ENCODE measurements at places on chromosomes 3 and 15.
A peak's percentile ranks its signal among the peaks of the same experiment; 100 is the strongest.

DNA sequence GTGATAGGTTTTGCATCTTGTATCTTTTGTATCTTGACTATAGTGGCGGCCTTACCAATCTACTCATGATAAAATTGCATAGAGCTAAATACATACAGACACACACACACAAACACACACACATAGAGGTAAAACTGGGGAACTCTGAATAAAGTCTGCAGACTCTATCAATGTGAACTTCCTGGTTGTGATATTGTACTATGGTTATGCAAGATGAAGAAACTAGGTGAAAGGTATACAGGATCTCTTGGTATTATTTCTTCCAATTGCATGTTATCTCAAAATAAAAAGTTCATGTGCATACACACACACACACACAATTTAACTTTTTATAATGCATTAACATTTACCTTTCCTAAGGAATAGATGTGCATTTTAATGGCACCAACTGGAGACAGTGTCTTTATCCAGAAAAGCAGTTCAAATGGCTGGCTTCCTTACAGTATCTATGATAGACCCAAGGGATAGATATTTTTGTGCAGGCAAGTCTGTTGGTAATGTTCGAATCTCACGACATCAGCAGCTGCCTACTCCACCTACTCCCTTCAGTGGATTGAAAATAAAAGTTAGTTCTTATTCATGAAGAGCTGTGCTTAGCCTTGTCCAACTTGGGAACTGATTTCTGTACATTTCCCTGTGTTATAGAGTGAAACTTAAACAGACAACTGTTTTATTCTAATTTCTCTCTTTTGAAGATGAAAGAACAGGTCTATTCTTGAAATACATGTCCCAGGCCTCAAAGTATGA, 46.9 kb upstream of the SPRED1 start:
- no peak for DNase-seq
- no peaks in the 10 kb centered on the region for H3K27me3 ChIP-seq
- H3K4me3 ChIP-seq: no peak overlapping the region
- H3K27ac ChIP-seq: no peak overlapping the region

GRCh38 chr3:122962149-122962548, 65.4 kb downstream of the SEMA5B start:
- no peaks in the 10 kb centered on the region for H3K36me3 ChIP-seq
- DNase-seq: no peak
- peaks cover 14% of the 10 kb centered on the region for H3K4me1 ChIP-seq
- H3K27me3 ChIP-seq: no peaks in the 10 kb centered on the region
- no peak overlapping the region for H3K27ac ChIP-seq

DNA sequence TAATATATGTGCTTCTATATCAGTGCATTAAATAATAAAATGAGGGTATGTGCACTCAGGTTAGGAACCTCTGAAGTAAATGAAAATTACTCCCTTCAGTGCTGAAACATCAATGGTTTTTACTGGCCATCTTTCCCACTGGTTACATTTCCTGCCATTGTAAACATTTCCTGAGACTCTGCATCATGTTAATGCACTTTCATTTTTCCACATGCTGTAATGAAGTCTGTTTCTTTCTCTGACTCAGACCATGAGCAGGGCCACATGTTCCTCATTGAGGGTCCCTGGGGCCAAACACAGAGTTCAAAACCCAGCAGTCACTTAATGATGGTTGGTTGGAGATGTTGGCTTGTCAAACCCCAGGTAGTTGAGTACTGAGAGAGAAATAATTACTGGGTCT, 15.3 kb downstream of the FAM3D start:
- H3K36me3 ChIP-seq: no peaks in the 10 kb centered on the region
- no peaks in the 10 kb centered on the region for H3K4me1 ChIP-seq
- no peak for DNase-seq
- no peak overlapping the region for H3K27ac ChIP-seq

GRCh38 chr3:142366434-142366833, 81.4 kb downstream of the XRN1 start:
- H3K27ac ChIP-seq: no peak overlapping the region
- H3K4me3 ChIP-seq: no peak overlapping the region
- H3K27me3 ChIP-seq: no peaks in the 10 kb centered on the region

GRCh38 chr3:30750967-30751366, 143.5 kb downstream of the GADL1 start:
- H3K27me3 ChIP-seq: no peaks in the 10 kb centered on the region
- no peak overlapping the region for H3K4me3 ChIP-seq

GRCh38 chr3:116040152-116040551, 405.1 kb downstream of the LSAMP start:
- H3K4me3 ChIP-seq: no peak overlapping the region
- H3K36me3 ChIP-seq: no peaks in the 10 kb centered on the region
- no peak overlapping the region for H3K27ac ChIP-seq
- H3K4me1 ChIP-seq: no peaks in the 10 kb centered on the region
- no peaks in the 10 kb centered on the region for H3K27me3 ChIP-seq

GRCh38 chr3:170010498-170010897, 27.3 kb upstream of the GPR160 start:
- H3K27ac ChIP-seq: no peak overlapping the region
- H3K36me3 ChIP-seq: no peaks in the 10 kb centered on the region
- H3K27me3 ChIP-seq: no peaks in the 10 kb centered on the region
- no peak overlapping the region for H3K4me3 ChIP-seq
- DNase-seq: no peak

DNA sequence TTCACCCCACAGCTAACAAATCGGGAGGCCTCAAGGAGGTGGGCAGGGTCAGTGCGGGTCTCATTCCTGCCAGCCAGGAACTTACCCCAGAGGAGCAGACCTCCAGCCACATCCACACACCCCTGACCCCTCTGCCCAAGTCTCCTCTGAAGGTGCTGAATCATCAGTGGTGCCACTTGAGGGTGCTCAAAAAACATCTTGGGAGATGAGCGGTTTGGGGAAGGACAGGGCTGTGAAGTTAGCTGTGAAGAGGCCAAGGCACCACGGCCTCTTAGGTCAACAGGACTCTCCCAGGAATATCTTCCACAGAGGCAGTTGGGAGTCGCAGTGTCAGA, 1.2 kb downstream of the DAPK2 start:
- H3K4me3 ChIP-seq: peak overlapping the region; percentile 78
- H3K4me1 ChIP-seq: peaks cover 40% of the 10 kb centered on the region
- H3K27me3 ChIP-seq: no peaks in the 10 kb centered on the region
- DNase-seq: peak; percentile 26

- no peaks in the 10 kb centered on the region for H3K36me3 ChIP-seq
- H3K4me1 ChIP-seq: no peaks in the 10 kb centered on the region
- no peak overlapping the region for H3K4me3 ChIP-seq
- H3K27me3 ChIP-seq: no peaks in the 10 kb centered on the region
Measured at GRCh38 chr3:164332831-164333802, 745.2 kb downstream of the SI start.

DNA sequence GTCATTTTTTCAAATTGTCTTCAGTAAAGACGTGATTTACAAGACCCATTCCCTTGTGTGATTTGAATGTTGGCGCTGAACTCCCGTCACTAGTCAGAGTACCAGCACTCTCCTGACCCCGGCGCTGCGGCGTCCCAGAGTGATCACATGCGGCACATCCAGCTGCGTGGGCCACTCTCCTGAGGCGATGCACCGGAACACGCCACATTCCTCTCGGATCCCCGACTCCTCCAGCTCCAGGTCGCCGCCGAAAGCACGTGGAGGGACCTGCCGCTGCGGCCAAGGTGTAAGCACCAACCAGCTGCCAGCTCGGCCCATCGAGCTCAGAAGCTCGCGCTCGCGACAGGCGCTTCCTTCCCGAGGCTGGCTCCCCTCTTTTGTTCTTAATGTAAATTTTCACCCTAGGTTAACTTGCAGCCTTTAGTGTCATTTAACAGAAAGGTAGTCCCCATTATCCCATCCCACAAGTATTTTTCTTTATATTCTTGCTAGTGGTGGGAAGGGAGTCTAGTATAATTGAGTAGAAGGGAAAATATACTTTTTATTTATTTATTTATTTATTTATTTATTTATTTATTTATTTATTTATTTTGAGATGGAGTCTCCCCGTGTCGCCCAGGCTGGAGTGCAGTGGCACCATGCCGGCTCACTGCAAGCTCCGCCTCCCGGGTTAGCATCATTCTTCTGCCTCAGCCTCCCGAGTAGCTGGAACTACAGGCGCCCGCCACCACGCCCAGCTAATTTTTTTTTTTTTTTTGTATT, 61.7 kb upstream of the VGLL3 start:
- H3K4me1 ChIP-seq: no peaks in the 10 kb centered on the region
- H3K27ac ChIP-seq: no peak overlapping the region

DNA sequence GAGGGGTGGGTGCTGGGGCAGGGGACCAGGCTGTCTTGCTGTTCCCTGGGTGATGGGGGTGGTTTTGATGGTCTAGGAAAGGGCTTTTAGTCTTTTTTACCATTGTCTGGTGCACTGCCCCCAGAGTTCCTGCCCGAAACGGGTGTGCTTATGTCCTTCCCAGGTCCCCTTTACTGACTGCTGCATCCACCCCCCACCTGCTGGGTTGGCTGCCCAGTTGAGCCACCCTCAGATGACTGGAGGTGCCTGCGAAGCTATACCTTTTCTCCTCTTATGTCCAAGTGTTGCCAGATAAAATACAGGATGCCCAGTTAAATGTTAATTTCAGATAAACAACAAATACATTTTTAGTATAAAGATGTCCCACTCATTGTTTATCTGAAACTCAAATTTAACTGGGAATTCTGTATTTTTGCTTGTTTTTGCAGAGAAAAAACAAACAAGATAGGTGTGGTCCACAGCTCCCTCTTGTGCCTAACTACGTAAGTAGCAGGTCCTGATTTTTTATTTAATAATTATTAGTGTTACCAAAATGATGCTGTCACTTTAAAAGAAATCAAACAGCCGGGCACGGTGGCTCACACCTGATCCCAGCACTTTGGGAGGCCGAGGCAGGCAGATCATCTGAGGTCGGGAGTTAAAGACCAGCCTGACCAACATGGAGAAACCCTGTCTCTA, 6.1 kb upstream of the RPP14 start:
- no peak overlapping the region for H3K27ac ChIP-seq
- H3K4me1 ChIP-seq: no peaks in the 10 kb centered on the region
- H3K27me3 ChIP-seq: no peaks in the 10 kb centered on the region
- H3K4me3 ChIP-seq: no peak overlapping the region

DNA sequence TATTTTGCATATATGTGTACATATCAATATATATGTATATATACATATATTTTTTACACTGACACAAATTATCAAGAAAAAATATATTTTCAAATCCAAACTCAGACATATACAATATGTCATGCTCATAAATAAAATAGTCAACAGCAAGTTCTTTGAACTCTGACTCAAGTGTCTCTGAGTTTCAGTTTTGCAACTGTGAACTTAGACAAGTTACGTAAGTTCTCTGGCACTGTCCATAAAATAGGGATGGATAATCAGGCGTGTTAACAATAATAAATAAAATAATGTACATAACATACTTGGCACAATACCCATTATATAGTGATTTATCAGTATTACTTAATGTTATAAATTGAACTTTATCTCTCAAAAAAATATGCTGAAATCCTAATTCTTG, 12.1 kb upstream of the XRN1 start:
- H3K36me3 ChIP-seq: peaks cover 41% of the 10 kb centered on the region
- no peak overlapping the region for H3K4me3 ChIP-seq
- H3K27me3 ChIP-seq: no peaks in the 10 kb centered on the region
- no peak for DNase-seq

GRCh38 chr3:5007873-5008272, 28.6 kb downstream of the BHLHE40 start:
- no peak overlapping the region for H3K4me3 ChIP-seq
- H3K4me1 ChIP-seq: peaks cover 17% of the 10 kb centered on the region
- no peaks in the 10 kb centered on the region for H3K27me3 ChIP-seq
- DNase-seq: no peak
- H3K36me3 ChIP-seq: no peaks in the 10 kb centered on the region
- H3K27ac ChIP-seq: no peak overlapping the region

- no peaks in the 10 kb centered on the region for H3K27me3 ChIP-seq
- no peaks in the 10 kb centered on the region for H3K4me1 ChIP-seq
- H3K4me3 ChIP-seq: no peak overlapping the region
- no peak overlapping the region for H3K27ac ChIP-seq
- H3K36me3 ChIP-seq: no peaks in the 10 kb centered on the region
- no peak for DNase-seq
Measured at GRCh38 chr3:3586843-3587646, 212.2 kb upstream of the LRRN1 start.

DNA sequence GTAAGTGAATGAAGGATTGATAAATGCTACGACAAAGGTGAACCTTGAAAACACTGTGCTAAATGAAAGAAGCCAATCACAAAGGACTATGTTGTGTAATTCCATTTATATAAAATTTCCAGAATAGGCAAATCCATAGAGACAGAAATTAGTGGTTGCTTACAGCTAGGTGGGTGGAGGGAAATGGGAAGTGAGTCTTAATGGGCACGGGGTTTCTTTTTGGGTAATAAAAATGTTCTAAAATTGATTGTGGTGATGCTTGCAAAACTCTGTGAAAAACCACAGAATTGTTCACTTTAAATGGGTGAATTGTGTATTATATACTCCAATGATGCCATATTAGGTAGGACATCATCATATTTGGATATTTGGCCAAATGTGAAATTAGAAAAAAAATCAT, 20.9 kb upstream of the TEX9 start:
- no peak overlapping the region for H3K27ac ChIP-seq
- no peak for DNase-seq
- no peak overlapping the region for H3K4me3 ChIP-seq

DNA sequence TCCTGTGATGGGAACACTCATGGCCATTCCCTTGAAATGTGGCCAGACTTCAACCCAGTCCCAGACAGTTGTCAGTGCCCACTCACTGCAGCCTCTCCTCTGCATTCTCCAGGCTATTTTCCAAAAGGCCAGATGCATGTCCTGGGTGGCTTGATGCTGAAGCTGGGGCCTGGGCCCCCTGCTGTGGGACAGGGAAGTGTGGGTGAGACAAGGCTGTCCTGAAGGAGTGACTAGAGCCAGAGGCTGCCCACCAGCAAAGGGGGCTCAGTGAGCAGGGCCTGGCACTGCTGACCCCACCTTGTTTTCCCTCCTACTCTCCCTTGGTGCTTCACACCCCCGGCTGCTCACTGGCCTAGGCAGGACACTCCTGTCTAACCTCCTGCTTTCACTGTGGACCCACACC, 11.9 kb downstream of the CISH start:
- no peaks in the 10 kb centered on the region for H3K27me3 ChIP-seq
- H3K36me3 ChIP-seq: peaks cover 2% of the 10 kb centered on the region
- no peak for DNase-seq
- peak overlapping the region; percentile 94 for H3K27ac ChIP-seq
- no peak overlapping the region for H3K4me3 ChIP-seq
